Stimulated activated CD8-positive, alpha-beta memory T cell treated with anti-CD3 and anti-CD28 coated beads, Interleukin-4, amount 100 ng/mL, for 1 hour (primary cell): ENCODE measurements at places on chromosomes 6 and 20.

- no peak for DNase-seq
Observed at GRCh38 chr6:56946368-56946767, 8.5 kb upstream of the BEND6 start.

- no peak for DNase-seq
Observed at GRCh38 chr6:131979515-131980337, 28.6 kb upstream of the CCN2 start.

DNA sequence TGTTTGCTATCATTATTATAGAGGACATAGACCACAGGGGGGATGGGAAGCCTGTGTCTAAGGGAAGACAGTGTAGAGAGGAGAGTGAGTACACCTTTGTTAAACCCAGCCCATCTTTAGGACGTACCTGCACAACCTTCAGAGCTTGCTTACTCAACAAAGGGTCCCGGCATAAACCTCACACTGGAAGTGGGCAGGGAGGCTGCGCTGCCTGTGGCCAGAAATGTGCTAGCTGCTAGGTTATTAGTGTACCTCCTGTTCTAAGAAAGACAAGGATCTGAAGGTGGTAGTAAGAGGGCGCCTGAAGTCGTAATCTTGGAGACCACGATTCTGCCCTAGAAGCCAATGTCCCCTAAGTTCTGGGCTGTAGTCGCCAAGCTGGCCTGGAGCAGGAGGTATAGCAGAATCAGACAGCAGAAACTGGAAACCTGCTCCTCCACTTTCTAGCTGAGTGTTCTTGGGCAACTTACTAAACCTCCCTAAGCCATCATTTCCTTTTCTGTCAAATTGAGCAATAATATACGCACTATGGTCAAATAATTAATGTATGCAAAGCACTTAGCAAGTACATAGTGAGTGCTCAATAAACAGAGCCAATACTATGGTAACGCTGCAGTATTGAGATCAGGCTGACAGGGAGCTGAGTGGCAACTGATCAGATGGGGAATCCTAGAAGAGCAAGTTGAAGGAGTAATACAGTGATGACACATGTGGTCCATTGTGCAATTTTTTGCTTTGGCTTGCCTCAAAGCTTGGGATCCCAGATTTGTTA lies 16.8 kb upstream of the AKIRIN2 start:
- DNase-seq, result no peak

DNA sequence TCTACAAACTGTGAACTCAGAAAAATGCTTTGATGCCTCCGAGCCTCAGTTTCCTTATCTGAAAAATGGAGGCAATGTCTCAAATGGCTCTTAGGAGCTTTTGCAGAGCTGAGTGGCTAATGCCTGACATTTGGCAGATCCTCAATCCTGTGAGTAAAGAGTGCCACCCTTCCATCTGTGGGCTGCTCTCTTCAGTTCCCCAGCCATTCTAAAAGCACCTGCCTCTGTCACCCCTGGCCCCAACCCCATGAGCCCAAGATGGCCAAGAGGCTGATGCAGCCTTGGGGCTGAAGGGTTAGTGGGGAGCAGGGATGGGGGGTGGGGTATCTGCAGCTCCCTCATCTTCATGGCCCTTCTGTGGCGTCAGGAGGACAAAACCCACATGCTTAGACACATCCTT lies 14.5 kb upstream of the GUCA1A start:
- no peak for DNase-seq

DNA sequence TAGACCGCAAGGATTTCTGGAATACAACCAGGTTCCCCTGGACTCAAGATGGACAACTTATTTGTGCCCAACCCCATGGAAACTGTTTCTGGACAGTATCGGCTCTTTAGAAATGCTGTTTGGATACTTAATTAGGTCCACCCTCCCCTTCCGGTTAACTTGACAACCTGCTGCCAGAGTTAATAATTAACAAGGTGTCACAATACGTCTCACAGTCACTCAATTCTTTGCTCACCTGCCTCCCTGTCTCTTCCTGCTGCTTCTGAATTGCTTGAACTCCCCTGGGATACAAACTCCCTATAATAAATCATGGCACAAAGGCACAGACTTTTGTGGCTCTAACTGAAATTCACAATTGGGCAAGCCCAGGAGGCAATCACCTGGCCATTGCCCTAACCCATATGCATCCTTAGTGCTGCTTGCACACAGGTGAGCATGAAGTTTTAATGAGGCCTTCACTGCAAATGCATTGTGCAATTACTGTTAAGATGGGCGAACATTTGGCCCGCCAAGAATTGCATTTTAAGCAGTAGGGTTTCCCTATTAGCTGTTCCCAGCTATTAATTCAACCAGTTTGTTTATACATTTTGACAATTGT lies 504.4 kb upstream of the NOX3 start:
- DNase-seq, result no peak

DNA sequence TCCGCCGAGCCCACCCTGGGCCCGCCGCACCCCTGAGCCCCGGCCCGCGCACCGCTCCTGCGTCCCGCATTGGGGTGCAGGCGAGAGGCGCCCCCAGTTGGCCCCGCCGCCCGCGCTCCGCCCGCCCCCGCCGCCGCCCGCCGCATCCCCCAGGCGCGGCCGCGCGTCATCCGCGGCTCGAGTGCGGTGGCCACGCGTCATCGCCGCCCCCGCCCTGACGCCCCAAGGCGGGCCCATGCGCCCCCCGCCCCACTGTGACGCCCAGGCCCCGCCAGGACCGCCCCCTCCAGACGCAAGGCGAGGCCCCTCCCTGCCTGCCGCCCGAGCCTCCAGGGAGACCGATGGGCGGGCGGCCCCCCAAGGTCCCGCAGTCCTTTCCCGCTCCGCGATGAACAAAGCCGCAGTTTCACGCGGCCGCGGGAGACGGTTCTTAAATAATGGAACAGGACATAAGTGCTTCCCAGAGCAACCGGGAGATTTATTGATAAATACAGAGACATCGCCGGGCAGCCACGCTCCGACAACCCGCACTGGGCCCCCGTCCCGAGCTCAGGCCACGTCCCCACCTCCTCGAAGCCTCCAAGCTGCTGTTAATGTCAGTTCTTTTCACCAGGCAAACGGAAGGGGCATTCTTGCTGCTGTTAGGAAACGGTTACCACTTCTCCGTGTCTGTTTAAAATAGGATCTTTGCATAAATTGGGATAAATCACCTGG lies at the start of gene ANKRD60:
Gene ANKRD60, minus strand, starts transcription at position 170 of the 714 bp plus-strand sequence. Its CDS starts 0 bp downstream, at position 170.
- DNase-seq, result no peak

DNA sequence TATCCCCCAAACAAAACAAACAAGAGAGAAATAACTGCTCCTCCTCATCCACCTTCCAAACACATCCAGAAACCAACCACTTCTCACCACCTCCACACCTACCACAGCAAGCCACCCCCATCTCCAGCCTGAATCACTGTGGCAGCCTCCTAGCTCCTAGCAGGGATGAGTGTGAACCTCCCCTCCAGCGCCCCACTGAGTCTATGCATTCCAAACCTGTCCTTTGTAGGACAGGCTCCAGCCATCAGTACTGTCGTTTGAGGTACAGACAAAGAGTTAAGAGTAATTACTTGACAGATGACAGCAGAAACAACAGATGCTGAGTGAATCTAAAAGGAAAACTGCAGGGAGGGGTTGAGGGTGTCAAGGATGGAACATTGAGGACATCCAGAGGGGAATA lies 2.4 kb downstream of the METTL24 start:
- DNase-seq, result no peak

GRCh38 chr6:148448369-148449012 lies 105.9 kb downstream of the SASH1 start:
- no peak for DNase-seq

GRCh38 chr20:62717933-62718332 lies 9.3 kb downstream of the NTSR1 start:
- DNase-seq, result no peak

- no peak for DNase-seq
Observed at GRCh38 chr20:19867074-19867473, 109.0 kb downstream of the RIN2 start.

- no peak for DNase-seq
Observed at GRCh38 chr6:39114388-39114703, 640 bp downstream of the SAYSD1 start.

- no peak for DNase-seq
Observed at GRCh38 chr6:135693811-135694370, 157.6 kb upstream of the PDE7B start.

DNA sequence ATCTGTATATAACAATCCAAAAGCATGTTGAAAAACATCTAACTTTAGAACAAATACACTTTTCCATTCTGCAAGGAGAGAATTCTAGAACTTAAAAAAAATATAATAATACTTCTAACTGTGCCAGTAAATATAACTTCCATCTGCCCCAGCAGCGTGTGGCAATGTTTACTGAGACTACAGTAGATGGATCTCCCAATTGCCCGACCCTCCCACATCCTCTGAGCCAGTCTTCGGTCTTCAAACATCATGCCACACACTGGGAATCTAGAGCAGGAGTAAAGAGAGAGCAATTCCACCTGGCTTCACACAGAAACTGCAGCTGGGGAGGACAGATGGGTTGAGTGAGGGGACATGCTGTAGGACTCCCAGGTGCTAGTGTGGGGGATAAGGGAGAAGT lies 121.3 kb upstream of the NHSL1 start:
- no peak for DNase-seq

GRCh38 chr20:8226106-8226505 lies 94.0 kb downstream of the PLCB1 start:
- no peak for DNase-seq

DNA sequence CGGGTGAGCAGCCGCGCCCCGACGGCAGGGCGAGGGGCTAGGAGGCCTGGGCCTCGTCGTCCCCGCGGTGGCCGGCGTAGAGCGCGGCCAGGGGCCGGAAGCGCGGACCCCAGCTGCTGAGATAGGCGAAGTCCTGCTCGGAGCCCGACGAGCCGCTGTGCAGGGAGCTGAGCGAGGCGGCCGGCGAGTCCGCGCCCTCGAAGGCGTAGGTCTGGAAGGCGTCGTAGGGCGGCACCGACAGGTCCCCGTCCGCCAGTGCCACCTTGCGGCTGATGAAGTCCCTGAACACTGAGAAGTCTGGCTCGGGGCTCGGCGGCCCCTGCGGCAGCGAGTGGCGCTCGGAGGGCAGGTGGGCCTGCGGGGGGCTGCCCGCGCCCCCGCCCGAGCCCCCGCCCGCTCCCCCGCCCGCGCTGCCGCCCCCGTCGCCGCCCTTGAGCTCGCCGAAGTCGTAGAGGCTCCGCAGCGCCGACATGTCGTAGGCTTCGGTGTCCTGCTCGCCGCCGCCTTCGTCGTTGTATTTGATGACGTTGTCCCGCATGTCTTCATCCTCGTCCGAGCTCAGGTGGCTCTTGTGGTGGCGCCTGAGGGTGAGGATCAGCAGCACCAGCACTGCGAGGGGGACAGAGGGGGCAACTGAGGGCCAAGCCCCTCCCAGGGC lies 56.5 kb downstream of the CD40 start:
- peak; percentile 21 for DNase-seq

DNA sequence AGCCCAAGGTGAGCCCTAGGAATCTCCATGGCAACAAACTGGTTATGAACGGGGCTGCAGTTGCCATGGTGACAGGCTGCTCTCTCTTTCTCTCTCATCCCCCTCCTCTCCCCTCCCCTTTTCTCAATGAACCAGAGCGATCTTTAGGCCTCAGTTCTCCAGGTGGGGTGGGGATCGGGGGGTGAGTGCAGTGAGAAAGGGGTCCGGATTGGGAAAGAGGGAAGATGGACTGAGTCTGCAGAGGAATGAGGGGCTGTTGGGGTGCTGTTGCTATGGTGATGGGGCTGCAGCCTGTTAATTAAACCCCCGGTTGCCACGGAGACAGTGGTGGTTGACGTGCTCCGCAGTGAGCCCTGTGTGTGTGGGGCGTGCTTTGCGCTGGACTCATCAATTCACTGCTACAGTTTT lies 3.6 kb upstream of the SLC12A5 start:
- DNase-seq, result no peak

DNA sequence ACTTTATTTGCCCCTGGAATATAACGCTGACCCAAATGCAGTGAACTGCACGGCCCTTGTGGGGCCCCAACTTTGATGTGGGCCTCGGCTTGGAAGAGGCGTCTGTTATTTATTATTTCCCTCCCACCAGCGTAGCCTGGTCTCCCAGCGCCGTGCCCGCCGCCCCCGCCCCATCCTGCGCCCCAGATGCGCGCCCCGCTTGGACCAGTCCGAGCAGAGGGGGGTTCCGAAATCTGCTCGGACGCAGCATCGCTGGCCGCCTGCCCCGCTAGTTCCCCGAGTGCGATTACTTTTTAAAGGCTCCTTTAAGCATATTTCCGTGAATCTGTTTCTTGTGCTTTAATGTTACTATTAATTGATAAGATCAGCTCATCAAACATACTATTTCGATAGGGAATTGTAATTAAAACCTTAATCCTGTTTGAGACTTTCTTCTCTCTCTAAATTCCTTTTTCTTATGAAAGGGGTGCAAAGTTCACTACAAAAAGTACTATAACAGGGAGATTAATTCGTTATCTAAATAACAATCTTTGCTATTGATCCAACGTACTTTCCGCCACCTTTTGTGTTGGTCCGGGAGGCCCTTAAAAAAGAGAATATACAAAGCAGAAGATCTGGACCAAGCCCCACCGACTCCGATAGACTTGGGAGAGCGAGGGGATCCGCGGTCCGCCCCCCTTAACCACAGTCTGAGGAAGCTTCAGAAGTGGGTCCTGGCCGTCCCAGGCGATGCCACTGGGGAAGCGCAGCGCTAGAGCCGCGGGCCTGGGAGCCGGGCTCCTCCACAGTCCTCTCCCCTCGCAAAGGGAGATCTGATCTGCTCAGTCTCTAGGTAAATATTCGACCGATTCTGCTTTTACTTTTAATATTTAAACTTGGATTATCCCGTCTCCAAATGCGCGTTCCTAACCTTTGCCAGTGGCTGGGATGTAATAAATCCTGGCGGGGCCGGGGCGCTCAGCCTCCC lies 10.2 kb downstream of the POU3F2 start:
- no peak for DNase-seq

GRCh38 chr20:10508060-10508459 lies 73.0 kb downstream of the SLX4IP start:
- DNase-seq, result no peak

DNA sequence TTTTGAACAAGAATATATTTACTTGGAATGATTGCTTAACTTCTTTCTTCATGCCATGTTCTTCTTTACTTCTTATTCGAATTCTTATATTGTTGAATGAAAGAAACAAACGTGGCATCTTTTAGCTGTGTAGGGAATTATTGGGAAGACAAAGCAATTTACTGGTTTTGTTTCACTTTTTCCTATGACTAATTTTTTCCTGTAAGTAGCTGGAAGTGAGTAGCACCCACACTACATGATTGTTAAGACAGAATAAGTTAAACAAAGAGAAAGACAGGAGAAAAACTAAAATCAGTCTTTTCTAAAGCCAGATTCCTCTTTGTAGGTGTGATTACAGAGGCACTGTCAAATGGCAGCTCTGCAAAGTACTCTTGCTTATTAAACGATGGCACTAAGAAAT lies 593.4 kb downstream of the EYS start:
- DNase-seq, result no peak

DNA sequence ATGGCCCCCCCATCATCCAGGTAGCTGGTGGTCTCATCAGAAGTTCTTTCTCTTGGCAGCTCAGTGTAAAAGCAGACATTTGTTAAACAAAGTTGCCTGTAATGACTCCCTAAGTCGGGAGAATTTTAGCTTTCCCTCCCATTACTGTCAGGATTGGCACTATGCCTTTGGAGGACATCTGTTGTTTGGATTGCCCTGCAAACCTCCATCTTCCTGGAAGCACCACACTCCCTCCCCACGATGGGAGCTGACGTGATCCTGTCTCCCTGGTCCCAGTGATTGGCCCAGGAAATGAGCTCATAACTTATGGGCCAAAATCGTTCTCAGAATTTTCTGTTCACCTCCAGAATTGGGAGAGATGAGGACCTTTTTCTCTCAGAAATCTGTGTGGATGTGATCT lies 42.6 kb upstream of the CNR1 start:
- DNase-seq, result no peak
